ENCODE measurements at places on chromosomes 16 and 17.
A peak's percentile ranks its signal among the peaks of the same experiment; 100 is the strongest.

DNA sequence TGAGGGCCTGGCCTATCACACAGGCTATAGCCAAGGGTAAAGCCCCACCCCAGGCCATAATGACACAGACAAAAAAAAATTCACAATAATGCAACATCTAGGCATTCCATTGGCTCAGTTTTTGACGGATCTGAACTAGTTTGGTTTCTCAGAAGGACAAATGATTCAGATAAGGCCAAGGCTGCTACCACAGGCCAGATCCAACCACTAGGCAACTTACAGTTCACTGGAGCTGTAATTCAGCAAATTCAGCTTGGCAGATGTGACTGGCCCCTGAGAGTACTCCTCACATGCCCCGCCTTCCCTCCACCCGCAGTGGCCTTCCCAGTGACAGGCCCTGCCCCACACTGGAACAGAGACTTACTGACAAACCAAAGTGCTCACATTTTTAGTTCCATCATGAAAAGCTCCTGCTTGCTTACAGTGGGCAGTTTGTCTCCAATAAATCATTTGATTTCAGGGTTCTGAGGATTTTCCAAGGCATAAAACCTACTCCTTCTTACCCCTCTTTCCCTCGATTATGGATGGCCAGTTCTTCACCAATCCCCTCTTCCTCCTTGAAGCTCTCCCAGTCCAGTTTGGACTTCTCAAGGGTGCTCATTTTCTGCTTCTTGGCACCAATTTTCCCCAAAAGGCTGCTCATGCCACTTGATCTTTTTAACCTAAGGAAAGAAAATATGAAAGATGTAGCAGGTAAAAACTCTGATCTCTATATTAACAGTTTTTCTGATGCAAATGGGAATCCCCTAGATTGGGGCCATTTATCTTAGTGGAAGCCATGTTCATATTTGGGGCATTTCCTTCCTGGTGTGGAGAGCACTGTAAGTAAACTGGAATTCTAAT lies 53.3 kb upstream of the BCAR1 start:
- no peak for DNase-seq

GRCh38 chr16:69186642-69187445 lies at the start of gene SNTB2:
Gene SNTB2 (plus strand): TSS chr16:69187164. CDS start chr16:69187167, 3 bp downstream.
- DNase-seq: no peak

DNA sequence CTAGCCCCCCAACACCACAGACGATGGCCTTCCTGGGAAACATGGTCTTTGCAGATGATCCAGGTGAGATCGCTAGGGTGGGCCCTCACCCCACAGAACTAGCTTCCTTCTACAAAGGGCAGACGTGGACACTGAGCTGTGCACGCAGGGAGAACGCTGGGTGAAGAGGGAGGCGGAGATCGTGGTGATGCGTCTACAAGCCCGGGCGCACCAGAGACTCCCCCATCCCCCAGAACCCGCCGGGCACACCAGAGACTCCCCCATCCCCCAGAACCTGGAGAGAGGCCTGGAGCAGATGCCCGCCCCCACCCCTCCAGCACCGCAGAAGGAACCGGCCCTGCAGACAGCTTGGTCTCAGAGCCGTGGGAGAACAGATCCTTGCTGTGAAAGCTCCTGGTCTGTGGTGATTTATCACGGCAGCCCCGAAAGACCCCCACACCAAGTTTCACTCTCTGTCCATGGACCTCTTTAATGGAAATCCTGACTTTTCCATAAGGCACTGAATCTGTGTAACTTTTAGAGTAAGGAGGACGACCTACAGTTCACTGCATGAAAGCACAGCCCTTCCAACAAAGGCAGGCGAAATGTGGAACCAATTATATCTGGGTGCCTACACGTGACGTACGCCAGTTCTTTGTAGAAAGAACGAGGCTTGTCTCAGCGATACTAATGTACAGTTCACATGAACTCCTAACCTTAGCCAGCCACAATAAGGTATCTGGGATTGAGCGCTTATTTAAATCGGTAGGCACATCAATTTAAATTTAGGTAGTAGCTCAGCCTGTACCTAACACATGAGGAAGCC lies 88.5 kb downstream of the ANKRD11 start:
- no peak for DNase-seq

GRCh38 chr17:7346761-7347614 lies 5.0 kb upstream of the KCTD11 start:
- no peak for DNase-seq

GRCh38 chr16:31184888-31185287 lies 4.9 kb downstream of the FUS start:
- no peak for DNase-seq

- no peak for DNase-seq
Observed at GRCh38 chr17:51997723-51998122, 160.8 kb downstream of the CA10 start.

DNA sequence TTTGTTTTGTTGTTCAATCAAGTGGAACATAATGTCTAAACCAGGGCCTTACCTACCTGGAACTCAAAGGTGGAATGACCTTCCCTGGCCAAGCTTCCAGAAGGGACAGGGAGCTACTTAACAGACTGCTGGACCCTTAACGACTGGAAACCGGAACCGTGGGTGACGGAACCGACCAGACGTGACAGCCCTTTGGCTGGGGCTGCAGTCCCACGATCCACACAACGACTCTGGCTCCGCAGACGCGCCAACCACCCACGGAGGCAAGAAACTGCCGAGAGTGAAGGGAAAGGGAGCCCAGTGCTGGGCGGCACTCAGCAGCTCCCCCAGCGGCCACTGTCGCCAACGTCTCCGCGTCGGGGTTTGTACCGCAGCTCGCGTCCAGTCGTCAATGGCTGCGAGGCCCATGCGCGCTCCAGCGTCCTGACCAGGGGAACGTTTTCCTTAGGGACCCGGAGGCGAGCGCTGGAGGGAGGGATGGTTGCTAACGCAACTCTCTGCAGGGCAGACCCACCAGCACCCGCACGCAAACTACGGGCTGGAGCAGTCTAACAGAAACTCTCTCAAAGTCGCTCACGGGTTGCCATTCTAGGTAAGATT lies 5.5 kb upstream of the KIF22 start:
- DNase-seq: peak; percentile 53

DNA sequence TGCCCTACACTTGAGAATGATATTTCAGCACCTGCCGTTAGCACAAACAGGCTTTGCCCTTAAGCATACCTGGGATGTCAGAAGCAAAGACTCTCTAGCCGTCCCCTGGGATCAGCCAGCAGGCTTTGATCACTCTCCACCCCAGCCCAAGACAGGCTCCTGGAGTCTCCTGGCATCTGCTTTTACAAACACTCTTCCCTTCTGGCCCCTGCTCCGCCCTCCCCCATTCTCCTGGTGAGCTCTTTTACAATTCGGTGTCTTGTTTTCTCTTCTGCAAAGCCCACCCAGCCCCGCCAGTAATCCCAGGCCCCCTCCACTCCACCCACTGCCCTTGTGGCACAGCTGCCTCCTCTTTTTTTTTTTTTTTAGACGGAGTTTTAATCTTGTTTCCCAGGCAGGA lies 50.4 kb downstream of the KATNIP start:
- DNase-seq: no peak

DNA sequence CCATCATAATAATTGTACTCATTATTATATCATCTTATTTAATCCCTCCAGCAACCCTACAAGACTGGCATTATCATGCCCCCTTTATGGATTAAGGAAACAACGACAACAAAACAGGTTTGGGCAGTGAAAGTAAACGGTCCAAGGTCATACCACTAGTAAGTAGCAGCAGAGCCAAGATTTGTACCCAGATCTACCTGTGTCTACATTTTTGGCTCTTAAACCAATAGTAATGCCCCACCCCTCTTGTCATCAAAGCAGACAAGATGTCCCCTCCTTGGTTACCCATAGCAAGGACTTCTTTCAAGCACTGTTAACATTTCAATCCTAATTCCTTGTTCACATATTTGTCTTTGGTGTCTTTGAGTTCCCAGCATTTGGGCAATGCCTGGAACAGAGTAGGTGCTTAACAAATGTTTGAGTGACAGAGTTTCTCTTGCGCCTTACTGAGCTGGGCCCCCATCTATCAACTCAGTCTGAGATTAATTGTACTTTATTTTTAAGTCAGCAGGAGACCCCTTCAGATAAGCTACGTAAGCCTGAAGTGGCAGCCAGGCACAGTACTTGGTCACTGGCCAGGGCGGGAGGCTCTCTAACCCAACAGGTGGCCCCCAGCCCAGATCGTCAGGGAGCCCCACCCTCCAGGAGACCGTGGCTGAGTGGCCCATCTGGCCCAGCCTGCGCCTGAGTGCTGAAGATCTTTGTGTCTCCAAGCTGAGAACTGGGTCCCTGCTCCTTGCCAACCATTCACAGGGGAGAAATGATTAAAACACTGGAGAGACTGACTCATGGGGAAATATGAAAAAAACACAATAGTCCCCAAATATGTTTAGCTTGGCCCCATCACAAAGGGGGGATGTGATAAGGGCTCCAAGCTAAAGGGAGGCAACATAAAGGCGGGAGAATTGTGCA lies 75.8 kb downstream of the AXIN2 start:
- DNase-seq: no peak

DNA sequence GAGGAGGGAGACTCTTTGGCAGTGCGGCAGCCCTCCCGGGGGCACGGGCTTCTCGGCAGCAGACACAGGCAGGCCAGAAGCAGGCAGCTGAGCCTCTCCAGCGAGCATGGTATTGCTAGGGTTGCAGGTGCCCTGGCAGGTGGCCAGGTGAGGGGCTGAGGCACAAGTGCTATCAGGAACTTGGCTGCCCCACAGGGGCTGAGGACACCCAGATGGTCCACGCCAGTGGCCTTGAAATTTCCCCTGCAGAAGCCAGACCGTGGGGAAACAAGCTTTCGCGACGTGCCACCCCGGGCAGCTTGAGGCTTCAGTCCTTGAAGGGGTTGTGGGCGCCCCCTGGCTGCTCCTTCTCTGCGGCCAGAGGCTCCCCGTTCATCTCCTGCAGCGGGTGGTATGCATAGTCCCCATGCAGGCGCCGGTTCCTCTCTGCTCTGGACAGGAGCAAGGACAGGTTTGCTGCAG lies 8.5 kb downstream of the NAGPA start:
- no peak for DNase-seq

GRCh38 chr16:66622863-66623262 lies 18.4 kb downstream of the CMTM3 start:
- no peak for DNase-seq

DNA sequence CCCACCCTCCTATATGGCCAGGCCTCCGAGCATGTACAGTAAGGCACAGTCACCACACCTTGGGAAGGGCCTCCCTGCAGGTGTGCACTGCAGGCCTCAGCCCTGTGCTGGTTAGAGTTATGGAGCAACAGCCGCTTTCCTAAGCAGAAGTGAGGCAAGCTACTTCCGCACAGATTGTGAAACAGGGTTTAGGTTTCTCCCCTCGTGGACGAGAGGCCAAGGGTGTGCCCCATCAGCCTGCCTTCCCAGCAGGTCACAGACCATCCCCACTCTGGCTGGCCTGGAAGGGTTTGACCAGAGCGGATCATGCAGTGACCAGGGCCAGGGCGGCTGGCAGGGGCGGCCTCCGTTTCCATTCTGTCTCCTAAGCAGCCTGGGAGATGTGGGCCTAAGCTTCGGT lies 4.7 kb downstream of the MSRB1 start:
- no peak for DNase-seq

GRCh38 chr16:66618588-66619375 lies 14.3 kb downstream of the CMTM3 start:
- no peak for DNase-seq

GRCh38 chr16:82824408-82824807 lies 197.6 kb downstream of the CDH13 start:
- no peak for DNase-seq

DNA sequence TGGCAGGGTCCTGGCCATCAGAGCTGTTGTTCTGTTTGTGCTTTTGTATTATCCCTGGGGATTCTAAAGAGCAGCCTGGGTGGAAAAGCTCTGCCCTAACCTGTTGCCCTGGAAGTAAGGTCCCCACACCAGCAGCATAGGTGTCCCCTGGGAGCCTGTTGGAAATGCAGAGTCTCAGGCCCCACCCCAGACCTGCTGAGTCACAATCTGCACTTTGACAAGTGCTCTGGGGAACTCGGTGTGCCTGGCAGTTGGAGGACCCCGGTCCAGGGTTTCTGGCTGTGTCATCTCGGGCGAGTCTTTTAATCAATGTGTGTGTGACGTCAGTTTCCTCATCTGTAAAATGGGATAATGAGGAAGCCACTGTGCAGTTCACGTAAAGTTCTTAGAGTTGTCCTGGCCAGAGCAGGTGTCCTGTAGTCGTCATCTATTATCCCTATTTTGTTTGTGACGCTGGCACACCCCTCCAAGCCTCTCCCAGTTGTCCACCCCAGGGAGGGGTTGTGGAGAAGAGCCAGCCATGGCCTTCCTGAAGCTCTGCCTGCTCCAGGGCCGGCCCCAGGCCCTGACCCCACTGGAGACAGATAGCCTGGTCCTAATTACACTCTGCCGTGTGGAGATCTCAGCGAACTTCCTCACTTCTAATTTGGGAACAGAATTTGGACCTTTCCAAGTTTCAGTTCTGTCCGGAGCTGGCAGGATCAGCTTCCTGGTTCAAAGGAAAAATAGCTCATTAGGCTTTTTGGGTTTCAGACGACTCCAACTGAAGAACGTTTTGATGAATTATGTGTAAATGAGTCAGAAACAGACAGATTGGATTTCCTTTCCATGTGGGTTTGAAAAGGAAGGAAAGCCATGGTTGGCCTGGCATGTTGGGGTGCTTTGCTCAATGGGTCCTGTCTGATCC lies 295.7 kb upstream of the FOXF1 start:
- no peak for DNase-seq

DNA sequence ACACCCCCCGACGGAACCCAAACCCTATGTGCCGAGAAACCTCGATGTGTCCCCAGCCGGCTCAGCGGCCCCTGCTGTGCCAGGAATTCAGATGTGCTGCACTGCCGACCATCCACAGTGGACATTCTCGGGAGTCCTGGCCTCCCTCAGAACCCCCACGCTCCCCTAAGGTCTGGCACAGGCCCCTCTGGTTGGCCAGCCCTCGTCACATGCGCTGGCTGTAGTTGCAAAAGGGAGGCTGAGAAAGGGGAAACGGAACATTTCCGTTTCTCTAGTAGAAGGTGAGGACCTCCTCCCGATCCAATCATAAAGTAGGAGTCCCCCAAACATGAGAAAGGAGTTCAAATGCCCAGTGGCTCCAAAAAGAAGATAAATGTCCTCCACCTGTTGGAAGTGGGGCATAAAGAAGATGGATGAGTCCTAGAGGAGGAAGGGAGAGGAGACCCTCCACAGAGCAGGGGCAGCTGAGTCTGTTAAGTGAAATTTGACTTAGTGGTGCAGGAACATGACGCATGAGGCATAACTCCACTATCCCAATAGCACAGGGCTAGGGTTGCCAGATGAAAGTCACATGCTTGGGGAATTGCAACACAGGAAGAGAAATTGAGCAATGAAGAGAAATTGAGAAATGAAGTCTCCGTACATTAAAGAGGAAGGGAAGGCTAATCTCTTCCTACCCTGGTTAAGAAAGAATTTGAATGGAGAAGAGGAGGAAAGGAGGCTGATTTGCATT lies 49.3 kb upstream of the WSB1 start:
- no peak for DNase-seq

- no peak for DNase-seq
Observed at GRCh38 chr17:83085103-83085502, 5.7 kb downstream of the METRNL start.

DNA sequence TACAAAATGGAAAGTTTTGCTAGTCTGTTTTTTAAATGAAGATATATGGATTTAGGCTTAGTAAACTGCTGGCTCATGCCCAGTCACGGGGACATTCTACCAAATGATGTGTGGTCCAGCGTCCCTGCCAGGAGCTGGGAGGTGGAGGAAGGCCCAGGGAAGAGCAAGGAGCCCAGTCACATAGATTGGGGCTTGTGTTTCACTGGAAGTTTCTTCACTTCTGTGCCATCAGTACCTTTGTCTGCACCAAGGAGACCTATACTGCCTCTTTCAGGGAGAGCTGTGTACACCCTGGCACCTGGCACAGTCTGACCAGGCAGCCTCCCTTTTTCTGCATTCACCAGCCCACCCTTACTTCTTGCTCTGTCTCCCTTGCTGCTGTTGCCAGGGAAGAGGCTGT lies 32.6 kb upstream of the ERN1 start:
- no peak for DNase-seq
